ENCODE measurements at places on chromosomes 5 and 9. TPM values are rescaled to one million over a fixed set of nuclear protein-coding genes. Genes with fewer than 3 reads are reported as not detected.

CNTFR gene
- total RNA-seq, result not detected

GHR gene
- total RNA-seq, result not detected

ARL15 gene
- total RNA-seq, result 12.8 TPM

FOXD4L3 gene
- total RNA-seq, result 0.25 TPM

CDC37L1 gene
- total RNA-seq, result 29.5 TPM

SLC36A3 gene
- not detected for total RNA-seq

GIN1 gene
- 14.6 TPM for total RNA-seq

TMEM174 gene
- total RNA-seq, result not detected

ZNF454 gene
- 0.33 TPM for total RNA-seq

TAF11L5 gene
- not detected for total RNA-seq
